ENCODE measurements at places on chromosomes 16 and 17.
A peak's percentile ranks its signal among the peaks of the same experiment; 100 is the strongest.

DNA sequence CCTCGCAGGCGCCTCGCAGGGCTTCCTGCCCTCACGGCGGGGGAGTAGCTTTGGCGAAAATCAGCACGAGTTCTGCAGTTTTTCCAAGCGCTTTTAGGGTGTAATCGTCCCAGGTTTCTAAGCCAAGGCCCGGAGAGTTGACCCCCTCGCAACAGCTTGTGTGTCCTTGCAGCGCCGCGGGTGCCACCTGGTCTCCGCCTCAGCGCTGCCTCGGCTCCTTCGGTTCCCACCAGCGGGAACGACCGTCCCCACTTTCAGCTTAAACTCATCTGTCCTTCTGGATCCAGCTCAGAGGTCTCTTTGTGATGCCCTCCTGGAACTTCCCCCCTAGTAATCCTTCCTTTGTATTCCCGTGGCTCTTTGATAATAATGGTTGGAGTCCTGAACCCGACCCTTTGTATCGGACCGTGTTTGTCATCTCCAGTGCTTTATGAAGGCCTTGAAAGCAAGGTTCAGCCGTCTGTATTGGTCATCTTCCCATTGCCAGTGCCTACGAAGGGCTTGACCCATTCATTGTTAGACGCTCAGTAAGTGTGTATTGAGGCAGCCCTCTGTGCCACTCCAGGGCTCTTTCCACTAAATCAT is 858 bp upstream of the SMARCE1 start:
- DNase-seq = peak; percentile 10

- peak; percentile 35 for DNase-seq
Measured at GRCh38 chr17:7173687-7174602, 5.2 kb downstream of the ASGR1 start.

- DNase-seq = no peak
Measured at GRCh38 chr16:67333315-67333714, 6.7 kb downstream of the LRRC36 start.

DNA sequence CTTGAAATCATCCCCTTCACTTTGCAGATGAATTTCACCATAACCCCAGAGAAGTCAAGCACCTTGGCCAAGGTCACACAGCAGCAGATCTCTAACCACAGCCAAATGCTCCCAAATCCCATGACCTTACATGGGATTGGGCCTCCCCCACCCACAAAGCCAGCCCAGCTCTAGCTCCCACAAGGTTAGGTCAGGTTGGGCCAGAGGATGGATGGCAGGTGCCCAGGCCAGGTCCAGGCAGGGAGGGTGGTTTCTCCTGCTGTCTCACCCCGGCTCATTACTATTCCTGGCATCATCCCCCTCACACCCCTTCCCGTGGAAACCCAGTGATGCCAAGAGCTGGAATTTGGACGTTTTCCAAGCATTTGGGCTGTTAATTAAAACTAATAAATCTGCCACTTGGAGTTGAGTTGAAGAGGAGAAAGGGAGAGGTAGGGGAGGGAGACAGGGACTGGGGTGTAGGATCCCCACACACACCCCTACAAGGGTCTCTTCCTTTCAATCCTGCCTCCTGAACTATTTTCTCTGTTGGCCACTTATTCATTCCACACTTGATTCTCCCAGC is 181.6 kb downstream of the TMEM132E start:
- no peak for DNase-seq

GRCh38 chr16:9015489-9015888 is 51.8 kb upstream of the USP7 start:
- DNase-seq = no peak

DNA sequence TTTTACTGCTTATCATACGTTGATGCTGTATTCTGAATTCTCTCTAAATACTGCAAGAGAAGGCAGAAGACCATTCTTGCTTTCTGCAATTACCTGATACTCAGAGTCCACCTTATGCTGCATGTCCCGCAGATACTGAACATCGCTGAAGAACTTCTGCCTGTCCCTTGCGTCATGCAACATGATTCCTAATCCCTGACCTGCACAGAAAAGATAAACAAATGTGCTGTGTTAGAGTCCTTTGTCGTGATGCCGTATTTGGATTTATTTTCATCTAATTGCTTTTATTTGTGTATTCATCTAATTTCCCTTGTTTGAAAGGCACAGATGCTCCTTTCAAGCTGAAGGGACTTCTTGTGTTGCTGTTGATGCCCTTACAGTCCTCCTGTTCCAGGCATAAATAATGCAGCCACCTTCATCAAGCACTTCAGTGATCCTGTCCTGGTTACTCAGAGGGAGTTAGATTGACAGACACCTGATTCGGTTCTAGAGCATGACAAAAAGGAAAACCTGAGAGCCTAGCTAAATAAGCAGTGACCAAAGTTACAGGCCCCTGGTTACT is 6.5 kb downstream of the MARCHF10 start:
- no peak for DNase-seq

- DNase-seq = peak; percentile 89
Measured at GRCh38 chr17:45098869-45099616, 33.3 kb downstream of the PLCD3 start.

- no peak for DNase-seq
Measured at GRCh38 chr17:40490289-40490853, 11.1 kb downstream of the TNS4 start.

- DNase-seq = no peak
Measured at GRCh38 chr16:62989480-62989879, 953.2 kb upstream of the CDH8 start.

- no peak for DNase-seq
Measured at GRCh38 chr16:593406-593805, 3.5 kb downstream of the RAB40C start.

GRCh38 chr17:78950870-78951269 is 25.7 kb upstream of the TIMP2 start:
- DNase-seq = no peak

DNA sequence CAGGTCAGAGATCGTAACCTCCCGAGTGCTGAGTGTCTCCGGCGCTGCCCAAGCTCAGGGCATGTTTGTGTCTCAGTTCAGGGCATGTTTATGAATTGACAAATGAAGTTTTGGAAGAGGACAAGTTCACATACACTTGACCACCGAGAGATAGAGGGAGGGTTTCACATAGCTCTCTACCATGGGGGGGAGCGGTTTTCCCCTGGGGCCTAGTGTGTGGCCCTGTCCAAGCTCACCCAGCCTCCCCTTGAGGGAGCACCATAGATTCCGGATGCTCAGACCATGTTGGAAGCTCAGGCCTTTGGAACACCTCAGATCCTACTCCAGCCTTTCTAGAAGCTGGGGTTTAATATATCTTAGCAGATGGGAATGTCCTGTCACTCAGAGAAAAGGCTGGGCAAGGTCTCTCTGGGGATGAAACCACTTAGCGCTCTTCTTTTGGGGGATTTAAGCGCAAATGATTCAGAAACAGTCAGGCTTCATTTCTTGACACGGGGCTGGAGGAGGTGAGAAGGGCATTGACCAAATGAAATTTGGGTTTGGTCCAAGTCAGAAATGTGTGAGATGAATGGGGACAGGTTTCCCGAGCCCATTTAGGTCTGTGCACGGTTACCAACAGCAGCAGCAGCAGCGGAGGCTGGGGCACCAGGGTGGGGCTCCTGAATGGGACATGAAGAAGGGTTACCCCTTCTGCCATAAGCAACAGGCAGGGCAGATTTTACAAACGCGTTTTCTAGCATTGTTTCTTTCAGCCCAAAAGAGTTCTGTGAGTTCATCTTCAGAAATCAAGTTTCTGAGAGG is 96.6 kb downstream of the METRNL start:
- DNase-seq = no peak

DNA sequence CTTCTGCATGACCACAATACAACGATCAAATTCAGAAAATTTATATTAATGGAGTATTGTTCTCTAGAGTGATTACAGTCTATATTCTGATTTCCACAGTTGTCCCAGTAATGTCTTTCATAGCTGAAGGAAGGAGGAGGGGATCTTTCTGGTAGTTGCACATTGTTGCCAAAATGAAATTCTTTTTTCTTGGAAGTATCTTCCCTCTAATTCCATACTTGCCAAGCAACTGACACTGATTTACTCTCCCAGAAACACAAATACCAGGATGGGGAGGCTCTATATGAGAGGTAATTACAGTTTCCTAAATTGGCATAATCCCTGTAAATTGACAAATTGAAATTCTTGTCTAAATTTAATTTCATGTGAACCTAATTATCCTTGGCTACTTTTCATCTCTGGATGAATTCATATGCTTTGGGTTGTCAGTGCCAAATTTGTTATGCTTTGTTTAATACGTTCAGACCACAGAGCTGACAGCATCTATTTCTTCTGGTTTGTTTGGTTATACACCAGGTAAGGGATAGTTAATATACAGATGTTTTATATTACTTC is 30.0 kb downstream of the NOL11 start:
- DNase-seq = no peak

GRCh38 chr16:2974319-2975056 is 5.3 kb downstream of the PAQR4 start:
- no peak for DNase-seq

GRCh38 chr17:43212641-43213490 is 1.2 kb downstream of the TMEM106A start:
- no peak for DNase-seq

GRCh38 chr16:86383488-86384262 is 126.7 kb upstream of the FOXF1 start:
- DNase-seq = no peak

DNA sequence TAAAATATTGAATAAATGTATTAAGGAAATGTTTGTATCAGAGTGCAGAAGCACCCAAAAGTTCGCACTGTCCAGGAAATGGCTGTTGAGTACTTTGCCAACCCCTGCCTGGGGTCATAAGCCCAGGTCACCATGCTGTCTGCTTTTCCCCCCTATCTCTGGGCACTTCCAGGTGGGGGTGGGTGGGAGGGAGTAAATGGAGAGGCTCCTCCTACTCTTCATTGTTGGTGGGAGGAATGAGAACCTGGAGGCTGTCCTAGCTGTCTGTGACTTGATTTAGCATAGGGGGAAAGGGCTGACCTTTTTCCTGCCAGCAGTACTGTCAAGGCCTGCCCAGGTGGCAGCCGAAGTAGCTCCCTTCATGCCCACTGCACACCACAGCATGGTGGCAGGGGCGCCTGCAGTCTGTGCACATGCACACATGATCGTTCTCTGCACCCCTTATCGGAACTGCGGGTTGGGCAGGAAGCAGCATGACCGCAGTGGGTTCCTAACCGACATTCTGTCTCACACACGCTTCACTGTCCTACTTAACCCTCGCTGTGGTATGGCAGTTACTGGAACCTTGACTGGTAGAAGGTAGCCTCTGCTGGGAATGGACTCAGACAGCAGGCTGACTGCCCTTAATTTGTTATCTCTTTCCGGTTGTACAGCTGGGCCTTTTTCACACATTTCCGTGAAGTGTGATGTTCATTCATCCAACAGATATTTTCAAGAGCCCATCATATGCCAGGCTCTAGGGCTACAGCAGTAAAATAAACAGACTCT is 41.5 kb downstream of the LDHD start:
- DNase-seq = no peak

DNA sequence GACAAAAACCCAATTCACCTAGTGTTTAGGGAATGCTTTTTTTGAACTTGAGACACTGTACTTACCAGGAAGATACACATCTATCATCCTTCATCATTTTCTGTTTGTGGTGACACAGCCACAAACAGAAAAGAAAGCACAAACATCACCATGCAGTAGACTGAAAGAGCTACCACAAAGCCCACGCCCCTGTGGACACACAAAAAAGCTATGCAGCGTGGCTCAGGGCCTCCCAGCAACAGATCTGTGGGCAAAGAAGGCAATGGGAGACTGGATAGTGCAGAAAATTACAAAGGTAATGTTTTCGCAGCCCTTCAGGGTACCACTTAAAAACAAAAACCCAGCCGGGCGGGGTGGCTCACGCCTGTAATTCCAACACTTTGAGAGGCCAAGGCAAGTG is 9.6 kb downstream of the COTL1 start:
- DNase-seq = no peak

- no peak for DNase-seq
Measured at GRCh38 chr16:30346286-30346685, 8.8 kb downstream of the CD2BP2 start.

DNA sequence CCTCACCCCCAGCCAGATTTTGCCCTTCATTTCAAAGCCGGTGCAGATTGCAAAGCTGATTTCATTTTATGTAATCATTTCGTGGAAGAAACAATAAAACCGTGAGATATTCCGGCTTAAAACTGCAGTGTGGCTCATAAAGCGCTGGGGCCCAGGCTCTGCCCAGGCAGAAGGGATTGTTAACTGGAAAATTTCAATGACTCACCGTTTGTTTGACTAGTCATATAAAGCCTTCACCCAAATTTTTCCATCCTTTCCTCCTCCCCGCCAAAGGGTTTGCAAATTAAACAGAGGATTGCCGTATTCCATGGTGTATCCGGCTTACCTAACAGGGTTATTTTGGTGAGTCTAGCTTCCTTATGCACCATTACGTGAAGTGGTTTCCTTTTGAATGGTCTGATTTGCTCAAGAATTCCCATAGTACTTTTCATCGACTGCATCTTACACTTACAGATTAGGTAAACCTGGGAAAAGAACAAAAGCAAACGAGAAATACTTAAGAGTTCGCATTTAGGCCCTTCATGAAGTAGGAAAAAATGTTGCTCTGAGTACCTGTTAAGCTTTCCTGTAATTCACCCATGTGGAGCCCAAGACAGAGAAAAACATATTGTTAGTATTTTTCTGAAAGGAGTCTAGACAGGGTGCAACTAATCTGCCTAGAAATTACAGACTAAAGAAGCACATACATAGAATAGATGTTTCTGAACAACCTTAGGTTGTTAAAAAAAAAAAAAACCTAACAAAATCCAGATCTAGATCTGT is 949 bp upstream of the GSPT1 start:
- no peak for DNase-seq

GRCh38 chr16:67697422-67698185 is 21.5 kb downstream of the GFOD2 start:
- DNase-seq = no peak

DNA sequence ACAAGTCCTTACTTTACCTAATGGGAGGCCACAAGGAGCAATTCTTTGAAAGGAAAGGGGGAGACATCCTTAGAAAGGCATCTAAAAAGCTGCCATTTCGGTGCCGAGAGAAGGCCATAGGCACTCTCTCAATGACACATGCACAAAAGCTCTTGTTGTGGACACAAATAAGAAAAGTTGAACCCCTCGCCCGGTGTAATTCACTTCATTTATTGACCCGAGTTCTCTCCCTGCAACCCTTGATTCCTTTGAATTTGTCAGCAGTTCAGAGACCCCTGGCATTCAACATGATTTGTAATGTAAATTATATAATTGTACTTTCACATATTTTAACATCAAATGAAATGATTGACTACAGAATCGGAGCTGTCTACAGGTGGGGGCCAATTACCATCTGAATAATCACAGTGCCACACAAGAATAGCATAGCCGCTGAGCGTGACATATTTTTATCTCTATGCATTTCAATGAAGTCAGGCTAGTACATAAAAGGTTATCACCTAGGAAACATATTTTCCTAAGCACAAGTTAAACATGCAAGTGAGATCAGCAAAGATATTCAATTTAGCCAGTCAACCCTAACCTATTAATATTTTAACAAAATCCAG is 66.7 kb downstream of the IRX6 start:
- DNase-seq = no peak

- DNase-seq = no peak
Measured at GRCh38 chr16:69863401-69864281, 87.5 kb upstream of the CLEC18A start.

- no peak for DNase-seq
Measured at GRCh38 chr17:34391241-34391640, 28.2 kb upstream of the CCL1 start.
